ENCODE measurements at places on chromosomes 11 and 22. TPM values are rescaled to one million over a fixed set of nuclear protein-coding genes. Genes with fewer than 3 reads are reported as not detected.

DNA sequence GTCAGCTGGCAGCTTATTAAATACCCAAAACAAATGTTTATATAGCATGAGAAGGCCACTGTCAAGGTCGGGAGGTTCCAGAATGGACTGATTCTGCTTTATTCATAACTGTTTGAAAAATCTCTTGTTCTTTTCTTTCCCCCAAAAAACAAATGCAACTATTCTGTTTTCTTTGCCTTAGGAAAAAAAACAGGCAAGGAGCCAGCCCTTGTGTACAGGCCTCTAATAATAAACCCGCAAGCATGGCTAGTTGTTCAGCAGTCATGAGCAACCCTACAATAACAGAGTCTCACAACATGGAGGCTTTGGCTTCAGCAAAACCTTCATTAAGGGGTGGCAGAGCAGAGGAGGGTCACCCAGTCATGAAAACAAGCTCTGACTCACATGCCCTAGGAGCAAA, 191.7 kb downstream of the KIRREL3 start:
- no peak for DNase-seq

The CLCF1 gene
- 9.3 TPM for total RNA-seq

The OR2AG2 gene
- total RNA-seq, result 0.18 TPM

The APOA5 gene
- 0.39 TPM for total RNA-seq

The CRYAB gene
- 0.59 TPM for total RNA-seq

GRCh38 chr11:34789196-34789834, 126.9 kb downstream of the APIP start:
- DNase-seq, result no peak

DNA sequence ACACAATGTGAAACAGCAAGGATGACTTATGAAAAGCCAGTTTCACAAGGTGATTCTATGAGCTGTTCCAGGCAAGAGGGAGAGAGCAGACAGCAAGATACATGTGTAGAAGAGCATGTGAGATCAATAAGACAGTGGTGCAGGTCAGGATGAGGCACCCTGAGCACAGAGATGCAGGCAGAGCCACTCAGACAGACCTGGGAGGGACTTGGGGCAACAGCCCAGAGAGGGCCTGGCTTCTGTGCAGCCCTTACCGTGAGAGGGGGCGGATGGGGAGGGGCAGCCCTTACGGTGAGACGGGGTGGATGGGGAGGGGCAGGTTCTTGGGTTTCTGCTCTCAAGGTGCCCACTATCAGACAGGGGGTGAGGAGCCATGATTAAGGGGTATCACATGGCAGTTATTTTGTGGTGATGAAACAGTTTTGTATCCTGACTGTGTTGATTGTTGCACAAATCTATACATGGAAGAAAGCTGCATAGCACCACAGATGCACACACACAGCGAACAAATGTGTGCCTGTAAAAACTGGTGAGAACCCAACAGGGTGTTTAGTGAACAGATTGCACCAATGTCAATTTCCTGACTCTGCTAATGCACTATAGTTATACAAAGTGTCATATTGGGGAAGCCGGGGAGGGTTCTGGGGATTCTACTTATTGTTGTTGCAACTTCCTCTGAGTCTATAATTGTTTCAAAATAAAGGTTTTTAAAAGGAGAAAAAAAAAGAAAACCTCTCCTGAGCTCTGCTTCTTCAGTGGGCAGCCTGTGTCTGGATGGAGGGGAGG, 5.2 kb upstream of the C22orf42 start:
- DNase-seq, result no peak

GRCh38 chr11:66331542-66332370, 4.5 kb downstream of the RIN1 start:
- DNase-seq, result no peak

- no peak for DNase-seq
These were observed 227.7 kb upstream of the TENM4 start for GRCh38 chr11:79668575-79668974.

The BTG4 gene
- total RNA-seq, result not detected

- no peak for DNase-seq
These were observed 23.1 kb upstream of the MICAL2 start for GRCh38 chr11:12087075-12088004.

- peak; percentile 33 for DNase-seq
These were observed 1.1 kb downstream of the CALCB start for GRCh38 chr11:15074206-15075161.

GRCh38 chr22:47308886-47309285, 546.4 kb downstream of the TBC1D22A start:
- DNase-seq, result no peak

DNA sequence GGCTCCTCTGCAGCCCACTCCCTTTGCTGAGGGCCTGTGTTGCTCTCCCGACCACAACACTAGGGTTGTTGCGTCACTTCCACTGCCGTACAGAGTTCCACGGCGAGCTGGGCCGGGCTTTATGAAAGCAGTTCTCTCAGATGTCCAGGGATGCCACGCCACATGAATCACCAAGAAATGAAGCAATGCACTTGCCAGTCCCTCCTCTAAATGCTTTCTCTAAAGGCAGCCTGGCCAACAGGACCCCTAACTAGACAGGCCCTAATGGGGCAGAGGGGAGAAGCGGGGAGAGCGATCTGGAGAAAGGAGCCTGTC, 188.7 kb downstream of the CTTN start:
- no peak for DNase-seq

The CNTN5 gene
- total RNA-seq, result not detected

The SCGB2A2 gene
- not detected for total RNA-seq

- DNase-seq, result no peak
These were observed 3.6 kb downstream of the DUSP8 start for GRCh38 chr11:1568441-1568911.

The PHLDA2 gene
- total RNA-seq, result 195 TPM

The KREMEN1 gene
- 2.2 TPM for total RNA-seq

The ARHGAP20 gene
- 0.05 TPM for total RNA-seq

The ANO3 gene
- not detected for total RNA-seq

- no peak for DNase-seq
These were observed 13.4 kb upstream of the DAGLA start for GRCh38 chr11:61666684-61667297.

The CFL1 gene
- total RNA-seq, result 1,911 TPM

DNA sequence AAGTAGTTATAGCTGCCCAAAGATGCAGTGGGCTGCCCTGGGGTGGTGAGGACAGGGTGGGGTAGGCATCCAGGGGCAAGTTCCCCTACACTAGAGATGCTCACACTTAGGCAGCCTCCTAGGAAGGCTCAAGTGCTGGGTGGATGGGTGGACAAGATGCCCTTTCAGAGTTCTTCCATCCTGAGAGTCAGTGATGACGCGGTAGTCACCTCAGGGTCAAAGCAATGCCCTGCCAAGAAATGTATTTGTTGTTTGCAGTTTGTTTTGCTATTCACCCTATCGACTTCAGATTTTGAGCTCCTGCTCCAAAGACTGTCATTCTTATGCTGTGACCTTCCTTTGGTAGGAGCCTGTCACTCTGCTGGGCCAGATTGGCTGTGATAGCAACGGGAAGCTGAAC, 18.9 kb downstream of the POLA2 start:
- DNase-seq, result no peak

DNA sequence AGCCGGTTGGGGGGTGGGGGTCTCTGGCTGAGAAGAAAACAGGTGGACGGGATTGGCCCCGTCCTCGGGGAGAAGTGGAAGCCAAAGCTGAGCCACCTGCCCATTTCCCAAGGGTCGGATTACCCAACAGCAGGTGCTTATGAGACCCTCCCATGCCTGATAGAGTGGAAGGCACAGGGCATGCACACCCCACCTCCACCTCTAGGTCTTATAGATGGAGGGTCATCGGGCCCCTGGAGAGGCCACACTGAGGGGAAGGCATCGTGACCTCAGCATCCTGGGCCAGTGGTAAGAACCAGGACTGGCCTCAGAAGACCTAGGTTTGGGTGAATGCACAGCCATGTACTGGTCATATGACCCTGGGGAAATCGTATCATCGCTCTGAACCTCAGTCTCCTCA, 85.9 kb downstream of the BUD13 start:
- no peak for DNase-seq

The CDHR5 gene
- not detected for total RNA-seq

The CPT1A gene
- 153 TPM for total RNA-seq

The RASL10A gene
- 2.6 TPM for total RNA-seq

- no peak for DNase-seq
These were observed 153.8 kb upstream of the E2F8 start for GRCh38 chr11:19394525-19395016.

DNA sequence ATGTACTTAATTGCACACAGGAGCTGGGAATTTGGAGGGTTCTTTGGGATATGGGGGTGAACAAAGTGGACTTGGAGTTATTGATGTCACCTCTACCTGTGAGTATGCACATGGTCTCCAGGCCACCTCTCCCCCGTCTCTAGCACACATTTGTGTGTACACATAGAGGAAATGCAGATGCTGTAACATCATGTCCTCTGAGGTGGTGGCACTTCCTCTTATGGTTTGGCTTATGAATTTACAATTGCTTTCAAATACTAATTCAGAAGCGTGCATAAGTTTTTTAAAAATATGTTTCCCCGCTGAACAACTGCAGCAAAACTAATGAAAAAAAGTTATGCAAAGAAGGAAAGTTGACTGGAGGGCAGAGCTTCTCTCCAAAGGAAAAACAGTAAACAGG, 152.0 kb upstream of the TENM4 start:
- no peak for DNase-seq

The MS4A6E gene
- not detected for total RNA-seq

The PTPN5 gene
- not detected for total RNA-seq

DNA sequence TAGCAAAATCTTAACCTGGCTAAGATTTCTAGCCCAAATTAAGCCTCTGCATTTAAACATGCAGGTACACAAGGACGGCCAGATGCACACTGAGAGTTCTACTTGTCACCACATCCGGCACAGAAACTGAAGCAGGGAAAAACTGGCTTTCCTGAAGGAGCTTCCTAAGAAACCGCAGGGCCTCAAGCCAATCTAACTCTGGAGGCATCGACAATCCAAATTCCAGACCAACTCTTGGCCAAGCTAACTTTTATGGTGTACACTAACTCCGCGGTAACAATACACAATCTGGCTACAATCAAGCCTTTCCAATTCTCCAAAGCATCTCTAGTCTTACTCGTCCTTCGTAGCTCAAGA, 1.2 kb downstream of the MSANTD2 start:
- no peak for DNase-seq

The CD3E gene
- 0.51 TPM for total RNA-seq

DNA sequence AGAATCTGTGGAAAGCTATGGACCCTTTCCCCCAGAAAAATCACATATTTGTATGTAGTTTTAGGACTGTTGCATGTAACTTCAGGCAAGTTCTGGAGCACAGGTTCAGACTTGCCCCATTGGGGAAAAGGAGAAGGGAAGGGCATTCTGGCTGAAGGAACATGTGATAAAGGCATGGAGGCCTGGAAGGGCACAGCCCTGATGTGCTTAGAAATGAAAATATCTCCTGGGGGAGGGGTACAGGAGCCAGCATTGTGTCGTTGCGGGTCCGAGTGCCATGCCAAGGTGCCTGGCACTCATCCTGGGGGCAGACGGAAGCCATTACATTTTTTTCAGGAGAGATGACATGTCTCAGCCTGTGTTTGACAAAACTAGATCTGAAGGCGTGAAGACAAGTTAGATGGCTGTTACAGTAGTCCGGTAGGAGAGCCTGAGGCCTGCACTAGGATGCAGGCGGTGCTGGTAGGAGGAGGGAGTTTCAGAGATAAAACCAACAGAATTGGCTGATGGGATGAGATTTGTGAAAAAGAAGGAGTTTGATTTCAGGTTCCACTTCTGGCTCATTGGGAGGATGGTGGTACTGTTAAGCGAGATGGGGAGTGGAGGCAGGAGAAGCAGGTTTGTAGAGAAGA, 96.9 kb downstream of the TEAD1 start:
- DNase-seq, result no peak

DNA sequence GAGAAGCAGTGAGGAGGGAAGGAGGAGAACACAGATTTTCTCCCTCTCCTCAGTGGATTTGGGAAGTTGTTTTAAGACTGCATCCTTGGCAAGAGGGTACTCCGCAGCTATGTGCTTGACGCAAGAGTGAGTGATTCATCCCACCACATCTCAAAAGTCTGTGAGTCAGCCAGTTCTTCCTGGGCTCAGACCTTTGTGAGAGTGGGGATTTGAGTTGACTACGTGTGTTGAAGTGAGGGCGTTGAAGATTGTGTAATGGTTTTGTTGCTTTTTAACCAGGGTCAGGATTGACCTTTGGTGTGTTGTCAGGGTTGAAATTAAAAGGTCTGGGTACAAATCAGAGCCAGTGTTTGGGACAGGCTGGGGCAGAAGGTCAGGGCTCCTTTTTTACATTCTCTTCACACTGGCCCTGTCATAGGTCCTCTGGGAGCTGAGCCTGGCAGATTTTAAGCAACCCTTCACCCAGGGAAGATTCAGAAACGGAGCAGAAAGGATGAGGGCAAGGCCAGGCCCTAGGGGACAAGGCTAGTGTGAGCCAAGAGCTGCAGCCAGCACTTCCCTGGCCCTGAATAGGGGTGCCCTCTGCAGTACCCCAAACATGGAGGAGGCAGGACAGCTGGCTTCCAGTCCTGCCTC, 4.2 kb upstream of the C11orf86 start:
- DNase-seq, result peak; percentile 91

DNA sequence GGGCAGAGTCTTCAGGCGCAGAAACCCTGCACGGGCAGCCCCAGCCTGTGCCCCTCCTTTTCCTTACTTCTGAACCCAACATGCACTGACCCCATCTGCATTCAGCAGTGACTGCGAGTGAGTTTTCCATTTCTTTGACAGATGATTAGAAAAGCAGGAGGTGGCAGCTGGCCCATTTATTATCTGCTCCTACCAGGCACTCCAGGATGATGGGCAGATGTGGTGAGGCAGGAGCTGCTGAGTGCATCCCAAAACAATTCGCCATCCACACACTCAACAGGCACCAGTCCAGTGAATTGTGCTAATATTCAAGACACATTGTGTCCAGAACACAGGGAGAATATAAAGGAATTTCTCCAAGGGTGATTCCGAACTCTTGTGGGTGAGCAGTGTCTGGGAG, 208.5 kb downstream of the TENM4 start:
- no peak for DNase-seq

GRCh38 chr11:57180081-57180561, 1.6 kb upstream of the LRRC55 start:
- no peak for DNase-seq

- DNase-seq, result no peak
These were observed 43.9 kb upstream of the DLAT start for GRCh38 chr11:111981270-111981669.
